ENCODE measurements at places on chromosomes 16 and 17. TPM values are rescaled to one million over a fixed set of nuclear protein-coding genes. Genes with fewer than 3 reads are reported as not detected.

TNFRSF17 gene
- total RNA-seq, result not detected

PYY gene
- total RNA-seq, result not detected

OR4D1 gene
- total RNA-seq, result 0.22 TPM

CD300LB gene
- not detected for total RNA-seq

DNA sequence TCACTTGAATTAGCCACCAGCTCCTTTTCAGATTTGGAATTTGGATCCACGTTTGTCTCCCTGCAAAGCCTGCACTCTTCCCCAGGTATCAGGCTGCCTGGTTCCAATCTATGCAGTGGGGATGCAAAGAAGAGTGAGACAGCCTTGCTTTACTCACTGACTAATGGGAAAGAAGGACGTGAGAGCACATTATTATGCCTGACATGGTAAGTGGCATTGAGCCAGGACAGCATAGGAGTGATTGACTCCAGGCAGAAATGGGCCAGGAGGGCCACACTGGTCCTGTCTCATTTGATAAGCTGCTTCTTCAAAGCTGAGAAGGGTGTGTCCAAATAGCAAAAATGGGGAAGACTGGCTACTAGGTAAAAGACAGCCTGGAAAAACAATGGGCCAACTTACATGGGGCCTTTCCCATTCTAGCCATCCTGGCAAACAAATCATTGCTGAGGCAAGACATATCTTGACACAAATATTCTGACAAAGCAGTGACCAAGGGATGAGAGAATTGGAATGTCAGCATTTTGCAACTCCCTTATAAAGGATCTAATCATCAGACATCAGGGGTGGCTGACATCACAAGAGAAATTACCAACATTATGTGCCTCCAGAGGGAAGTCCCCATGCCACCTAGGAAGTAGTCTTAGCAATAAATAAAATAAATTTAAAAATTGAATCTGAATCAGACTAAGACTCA lies 38.6 kb downstream of the CDH11 start:
- no peaks in the 10 kb centered on the region for H3K27me3 ChIP-seq
- H3K4me3 ChIP-seq, result no peak overlapping the region
- no peak for DNase-seq

DNA sequence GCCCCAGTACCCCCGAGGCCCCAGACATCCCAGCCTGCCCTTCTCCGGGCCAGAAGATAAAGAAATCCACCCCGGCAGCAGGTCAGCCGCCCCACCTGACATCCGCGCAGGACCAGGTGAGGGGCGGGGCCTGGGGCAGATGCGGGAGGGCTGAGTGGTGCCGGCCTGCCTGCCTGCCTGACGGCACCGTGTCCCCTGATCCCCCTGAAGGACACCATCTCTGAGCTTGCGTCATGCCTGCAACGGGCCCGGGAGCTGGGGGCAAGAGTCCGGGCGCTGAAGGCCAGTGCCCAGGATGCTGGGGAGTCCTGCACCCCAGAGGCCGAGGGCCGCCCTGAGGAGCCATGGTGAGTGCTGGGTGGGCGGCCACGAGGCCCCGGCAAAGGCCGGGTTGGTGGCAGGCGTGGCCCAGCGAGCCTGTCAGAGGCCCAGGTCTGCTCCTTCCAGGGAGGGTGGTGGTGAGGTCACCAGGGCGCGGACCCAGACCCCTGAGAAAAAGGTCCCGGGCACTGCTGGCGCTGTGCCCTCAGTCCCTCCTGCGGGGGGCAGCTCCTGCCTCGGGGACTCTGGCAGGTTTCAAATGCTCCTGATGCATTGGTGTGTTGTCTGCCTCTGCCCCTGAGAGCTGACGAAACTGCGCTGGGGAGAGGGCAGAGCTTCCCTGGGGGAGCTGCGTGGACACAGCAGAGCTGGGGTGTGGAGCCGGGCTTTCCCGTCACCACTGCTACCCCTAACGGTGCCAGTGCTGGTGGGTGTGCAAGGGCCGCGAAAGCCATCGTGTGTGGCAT lies 1.2 kb downstream of the CDT1 start:
- DNase-seq, result peak; percentile 67
- H3K36me3 ChIP-seq, result peaks cover 43% of the 10 kb centered on the region
- peaks cover 37% of the 10 kb centered on the region for H3K4me1 ChIP-seq
- H3K27ac ChIP-seq, result peak overlapping the region; percentile 76
- H3K4me3 ChIP-seq, result peak overlapping the region; percentile 86
- H3K27me3 ChIP-seq, result no peaks in the 10 kb centered on the region

DNA sequence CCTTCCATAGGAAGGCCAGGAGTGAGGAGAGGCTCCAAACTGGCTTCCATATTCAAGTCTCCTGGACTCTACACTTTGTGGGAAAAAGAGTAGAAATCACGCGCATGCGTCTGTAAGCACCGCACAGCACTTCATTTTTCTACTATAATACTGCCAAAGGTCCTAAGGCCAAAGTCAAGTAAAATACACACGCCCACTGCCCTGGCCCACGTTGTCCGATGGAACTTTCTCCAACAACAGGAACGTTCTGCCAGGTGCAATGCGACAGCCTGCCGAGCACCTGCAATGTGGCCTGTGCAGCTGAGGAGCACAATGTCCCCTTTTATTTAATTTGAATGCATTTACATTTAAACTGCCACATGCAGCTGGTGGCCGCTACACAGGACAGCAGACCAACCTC lies 23.5 kb downstream of the DNASE1 start:
- no peak overlapping the region for H3K4me3 ChIP-seq
- no peaks in the 10 kb centered on the region for H3K27me3 ChIP-seq

DNA sequence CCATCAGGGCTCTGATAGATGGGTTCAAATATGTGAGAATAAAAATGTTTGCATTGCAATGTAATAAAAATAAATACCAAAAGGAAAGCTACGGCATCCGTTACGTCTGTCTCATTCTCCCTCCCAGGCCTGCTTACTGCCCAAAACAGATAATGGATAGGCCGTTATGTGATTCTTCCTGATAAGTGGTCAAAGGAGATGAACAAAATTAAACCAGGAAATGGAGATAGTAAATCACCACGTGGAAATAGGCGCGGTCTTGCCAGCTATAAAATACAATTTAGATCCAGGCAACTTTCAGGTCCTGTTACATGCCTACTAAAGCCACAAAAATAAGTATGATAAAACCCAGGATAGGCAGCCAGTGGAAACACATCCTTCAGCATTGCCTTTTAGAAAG lies 49.5 kb upstream of the CCL1 start:
- H3K27ac ChIP-seq, result no peak overlapping the region
- no peaks in the 10 kb centered on the region for H3K4me1 ChIP-seq
- no peaks in the 10 kb centered on the region for H3K36me3 ChIP-seq
- H3K27me3 ChIP-seq, result peaks cover 19% of the 10 kb centered on the region
- no peak overlapping the region for H3K4me3 ChIP-seq
- DNase-seq, result no peak

- no peak overlapping the region for H3K27ac ChIP-seq
- H3K27me3 ChIP-seq, result no peaks in the 10 kb centered on the region
- DNase-seq, result no peak
- no peaks in the 10 kb centered on the region for H3K36me3 ChIP-seq
Measured at GRCh38 chr17:57567251-57567650, 177.8 kb downstream of the CCDC182 start.

- no peak overlapping the region for H3K27ac ChIP-seq
- peaks cover 8% of the 10 kb centered on the region for H3K4me1 ChIP-seq
- H3K36me3 ChIP-seq, result peaks cover 29% of the 10 kb centered on the region
- H3K4me3 ChIP-seq, result no peak overlapping the region
- H3K27me3 ChIP-seq, result no peaks in the 10 kb centered on the region
Measured at GRCh38 chr17:82193520-82194220, 19.0 kb downstream of the CCDC57 start.

DNA sequence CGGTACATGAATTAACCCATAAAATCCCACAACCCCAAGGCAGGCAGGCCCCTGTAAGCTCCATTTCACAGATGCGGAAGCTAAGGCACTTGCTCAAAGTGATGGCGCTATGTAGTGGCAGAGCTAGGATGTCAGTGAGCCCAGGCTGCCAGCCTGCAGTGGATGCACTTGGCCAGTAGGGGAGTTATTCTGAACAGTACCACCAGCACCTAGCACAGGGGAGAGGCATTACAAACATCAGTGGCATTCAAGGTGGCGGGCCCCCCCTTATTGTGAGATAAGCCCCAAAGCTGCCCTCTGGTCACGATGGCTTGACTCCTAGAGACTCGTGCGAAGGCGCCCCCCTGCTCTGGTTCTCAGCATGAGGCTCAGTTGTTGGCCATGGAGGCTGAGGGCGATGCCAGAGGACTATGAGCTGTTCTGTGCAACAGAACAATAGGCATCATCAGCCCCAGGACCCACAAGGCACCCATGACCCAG lies 33.8 kb downstream of the GTF3C1 start:
- H3K27ac ChIP-seq, result no peak overlapping the region
- H3K4me3 ChIP-seq, result no peak overlapping the region
- DNase-seq, result peak; percentile 13
- no peaks in the 10 kb centered on the region for H3K4me1 ChIP-seq

GRCh38 chr16:6704306-6704930 lies 628.2 kb upstream of the RBFOX1 start:
- H3K27me3 ChIP-seq, result no peaks in the 10 kb centered on the region
- no peak for DNase-seq
- no peak overlapping the region for H3K27ac ChIP-seq

DNA sequence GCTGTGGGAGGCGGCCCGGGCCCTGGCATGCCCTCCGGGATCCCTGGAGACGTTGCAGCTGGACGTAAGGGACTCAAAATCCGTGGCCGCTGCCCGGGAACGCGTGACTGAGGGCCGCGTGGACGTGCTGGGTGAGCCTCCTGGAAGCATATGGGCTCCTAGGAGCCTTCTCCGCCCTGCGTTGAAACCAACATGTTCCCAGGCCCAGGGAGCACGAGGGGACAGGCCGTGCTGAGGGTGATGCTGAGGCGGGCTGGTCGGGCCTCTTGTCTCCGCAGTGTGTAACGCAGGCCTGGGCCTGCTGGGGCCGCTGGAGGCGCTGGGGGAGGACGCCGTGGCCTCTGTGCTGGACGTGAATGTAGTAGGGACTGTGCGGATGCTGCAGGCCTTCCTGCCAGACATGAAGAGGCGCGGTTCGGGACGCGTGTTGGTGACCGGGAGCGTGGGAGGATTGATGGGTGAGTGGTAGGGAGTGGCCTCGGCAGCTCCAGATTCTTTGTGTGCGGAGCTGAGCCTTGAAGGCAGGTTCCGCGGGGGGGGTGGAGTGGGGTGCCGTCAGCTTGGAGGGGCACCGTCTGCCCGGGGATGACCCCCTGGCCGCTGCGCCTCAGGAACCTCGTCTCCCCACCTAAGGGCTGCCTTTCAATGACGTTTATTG lies 567 bp downstream of the HSD17B1 start:
- H3K27me3 ChIP-seq, result no peaks in the 10 kb centered on the region
- no peak for DNase-seq
- peak overlapping the region; percentile 16 for H3K27ac ChIP-seq
- H3K4me1 ChIP-seq, result peaks cover 21% of the 10 kb centered on the region
- peak overlapping the region; percentile 91 for H3K4me3 ChIP-seq
- H3K36me3 ChIP-seq, result no peaks in the 10 kb centered on the region

GRCh38 chr16:49474741-49475140 lies 101.1 kb downstream of the C16orf78 start:
- H3K27ac ChIP-seq, result no peak overlapping the region
- no peaks in the 10 kb centered on the region for H3K36me3 ChIP-seq
- no peaks in the 10 kb centered on the region for H3K4me1 ChIP-seq
- H3K4me3 ChIP-seq, result no peak overlapping the region

Measured in activated naive CD8-positive, alpha-beta T cell treated with anti-CD3 and anti-CD28 coated beads for 36 hours (primary cell).